Effector memory CD8-positive, alpha-beta T cell (primary cell): ENCODE measurements at places on chromosomes 13 and 19.

- no peak for DNase-seq
Observed at GRCh38 chr13:59890054-59890453, 273.7 kb downstream of the DIAPH3 start.

GRCh38 chr13:29428310-29429181 is 166.9 kb downstream of the SLC7A1 start:
- DNase-seq, result no peak

DNA sequence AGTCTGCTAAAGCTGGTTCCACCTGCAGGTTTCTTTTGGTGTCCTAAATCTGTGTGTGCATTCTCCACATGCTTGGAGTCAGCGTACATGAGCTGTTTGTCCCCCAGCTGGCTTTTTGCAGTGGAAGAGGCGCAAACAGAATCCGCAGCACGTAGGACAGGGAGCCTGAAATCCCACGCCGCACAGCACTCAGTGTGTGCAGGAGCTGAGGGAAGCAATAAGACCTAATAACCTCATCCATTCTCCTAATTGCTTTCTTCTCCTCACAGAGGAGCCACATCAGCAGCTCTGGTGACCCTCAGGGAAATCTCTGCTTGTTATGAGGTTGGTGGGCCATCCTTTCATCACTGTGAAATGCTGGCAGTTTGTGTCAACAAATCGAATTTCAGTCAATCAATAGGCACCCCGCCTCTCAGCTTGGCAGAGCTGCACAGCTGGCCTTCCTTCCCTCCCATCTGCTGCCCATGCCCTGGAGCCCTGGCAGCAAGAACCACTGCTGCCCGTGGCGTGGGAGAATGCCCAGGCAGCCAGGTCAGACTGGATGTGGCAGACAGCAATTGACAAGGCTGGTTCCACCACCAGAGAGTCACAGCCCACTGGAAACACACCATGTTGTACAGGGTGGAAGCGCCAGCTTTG is 136.7 kb downstream of the ZDHHC20 start:
- no peak for DNase-seq

- no peak for DNase-seq
Observed at GRCh38 chr19:54047616-54048015, 16.1 kb downstream of the VSTM1 start.

DNA sequence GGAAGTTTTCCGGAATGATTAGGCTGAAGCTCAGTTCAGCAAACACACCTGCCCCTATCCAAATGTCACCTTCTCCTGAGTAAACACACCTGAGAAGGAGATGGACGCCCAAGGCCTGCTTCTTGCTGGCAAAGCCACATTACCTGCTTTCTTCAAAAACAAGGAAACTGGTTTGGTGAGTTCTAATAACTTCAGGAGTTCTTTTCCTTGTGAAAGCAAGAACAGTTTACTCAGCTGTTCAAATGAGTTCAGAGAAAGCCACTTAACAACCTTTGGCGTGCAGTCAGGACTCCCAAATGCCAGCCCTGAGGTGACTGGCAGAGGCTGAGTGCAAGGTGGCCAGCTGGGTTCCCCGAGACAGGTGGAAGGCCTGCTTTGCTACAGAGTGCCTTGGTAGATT is 160.5 kb downstream of the STK24 start:
- no peak for DNase-seq

GRCh38 chr19:43464134-43464775 is 1.2 kb downstream of the LYPD3 start:
- no peak for DNase-seq

DNA sequence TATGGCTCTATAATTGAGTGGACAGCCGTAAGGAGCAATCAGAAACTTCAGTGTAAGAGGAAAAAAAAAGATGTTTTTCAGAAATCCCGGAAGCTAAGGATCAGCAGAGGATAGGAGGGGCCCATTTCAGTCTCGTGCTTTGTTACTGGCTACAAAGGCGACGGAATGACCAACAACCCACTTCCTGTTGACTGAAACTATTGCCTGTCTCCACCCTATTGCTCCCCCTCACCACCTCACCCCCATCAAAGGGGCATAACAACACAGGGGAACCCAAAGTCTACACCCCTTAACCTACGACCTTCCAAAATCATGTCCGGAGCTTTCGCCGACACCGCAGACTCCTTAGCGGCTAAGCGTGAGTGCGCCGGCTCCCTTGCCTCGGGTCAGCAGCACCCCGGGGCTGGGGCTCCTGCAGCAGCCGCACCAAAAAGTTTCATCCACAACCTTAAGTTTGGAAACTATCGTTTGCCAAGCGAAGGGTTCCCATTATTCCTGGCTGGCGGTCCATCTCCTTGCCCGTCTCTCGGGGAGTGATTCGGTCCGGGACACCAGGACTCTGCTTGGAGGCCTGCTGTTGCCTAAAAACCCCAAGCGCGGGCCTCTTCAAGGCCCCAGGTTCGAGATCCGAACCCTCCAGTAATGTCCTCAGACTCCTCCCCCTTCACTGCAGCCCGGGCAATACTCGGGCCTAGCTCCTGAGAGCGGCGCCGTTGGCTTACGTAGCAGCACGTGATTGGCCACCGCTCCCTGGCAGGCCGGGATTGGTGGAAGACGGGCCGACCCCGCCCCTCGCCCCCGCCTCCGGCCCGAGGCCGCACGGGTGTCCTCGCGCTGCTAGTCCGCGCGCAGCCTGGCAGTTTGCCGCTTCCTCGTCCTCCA is at the start of gene TPP2:
Gene TPP2 (plus strand): TSS at position 840 of the 882 bp plus-strand sequence. CDS start 53 bp downstream, outside the sequence.
- peak; percentile 96 for DNase-seq

- DNase-seq, result no peak
Observed at GRCh38 chr13:66659701-66660467, 570.3 kb downstream of the PCDH9 start.

GRCh38 chr13:62357887-62358645 is 942.4 kb upstream of the PCDH20 start:
- no peak for DNase-seq

- DNase-seq, result no peak
Observed at GRCh38 chr13:43939086-43939485, 59.4 kb downstream of the LACC1 start.

- no peak for DNase-seq
Observed at GRCh38 chr13:91031508-91031907, 316.0 kb upstream of the MIR17HG start.

DNA sequence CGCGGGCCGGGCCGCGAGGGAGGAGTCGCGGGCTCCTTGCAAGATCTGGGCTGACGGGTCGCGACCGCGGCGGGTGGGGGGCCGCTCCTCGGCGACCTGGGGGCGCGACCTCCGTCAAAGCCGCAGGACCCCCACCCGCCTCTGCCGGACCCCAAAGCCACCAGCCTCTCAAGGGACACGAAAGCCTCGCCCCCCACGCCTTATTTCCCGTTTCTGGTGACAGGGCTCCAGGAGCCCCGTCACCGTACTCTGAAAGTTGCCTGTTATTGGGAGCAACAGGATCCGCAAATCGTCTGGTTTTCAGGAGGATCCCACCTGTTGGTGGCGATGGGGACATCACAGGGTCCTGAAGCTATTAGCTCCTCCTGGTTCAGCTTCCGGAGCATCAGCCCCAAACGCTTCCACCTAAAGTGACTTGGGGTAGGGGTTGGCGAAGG is 530 bp downstream of the MAU2 start:
- no peak for DNase-seq

DNA sequence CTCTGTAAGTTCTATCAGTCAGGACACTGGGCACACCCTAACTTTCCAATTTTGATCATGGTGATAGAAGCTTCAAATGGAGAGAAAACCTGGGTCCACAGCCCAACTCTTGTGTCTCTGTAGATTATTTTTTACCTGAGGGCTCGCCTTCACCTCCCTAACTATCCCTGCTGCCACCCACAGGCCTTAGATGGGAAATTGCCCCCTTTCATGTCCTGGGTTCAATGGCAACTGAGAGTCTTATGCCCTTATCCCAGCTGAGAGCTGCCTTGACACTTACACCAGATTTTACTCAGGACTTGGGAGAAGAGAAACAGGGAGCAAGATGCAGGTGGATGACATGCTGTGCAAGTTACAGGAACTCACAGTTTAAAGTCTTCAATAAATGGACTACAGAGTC is 81.7 kb downstream of the RAP2A start:
- no peak for DNase-seq

DNA sequence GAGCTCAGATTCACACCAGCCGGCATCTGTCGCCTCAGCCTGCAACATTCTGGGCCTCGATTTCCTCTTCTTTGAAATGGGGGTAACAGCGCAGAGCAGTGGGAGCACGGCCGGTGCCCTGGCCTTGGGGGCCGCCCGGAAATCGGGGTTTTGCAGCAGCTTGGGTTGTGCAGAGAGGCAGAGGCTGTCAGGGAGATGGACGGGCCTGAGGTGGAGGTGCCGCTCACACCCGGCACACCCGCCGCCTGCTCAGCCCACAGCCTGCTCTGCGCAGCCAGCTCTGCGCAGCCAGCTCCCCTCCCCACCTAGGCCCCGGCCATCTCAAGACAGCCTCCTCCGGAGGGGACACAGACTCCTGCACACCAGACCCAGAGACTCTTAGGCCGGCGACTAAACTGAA is 10.6 kb downstream of the KLF2 start:
- peak; percentile 41 for DNase-seq

GRCh38 chr19:498511-498891 is 2.2 kb downstream of the MADCAM1 start:
- DNase-seq, result no peak

DNA sequence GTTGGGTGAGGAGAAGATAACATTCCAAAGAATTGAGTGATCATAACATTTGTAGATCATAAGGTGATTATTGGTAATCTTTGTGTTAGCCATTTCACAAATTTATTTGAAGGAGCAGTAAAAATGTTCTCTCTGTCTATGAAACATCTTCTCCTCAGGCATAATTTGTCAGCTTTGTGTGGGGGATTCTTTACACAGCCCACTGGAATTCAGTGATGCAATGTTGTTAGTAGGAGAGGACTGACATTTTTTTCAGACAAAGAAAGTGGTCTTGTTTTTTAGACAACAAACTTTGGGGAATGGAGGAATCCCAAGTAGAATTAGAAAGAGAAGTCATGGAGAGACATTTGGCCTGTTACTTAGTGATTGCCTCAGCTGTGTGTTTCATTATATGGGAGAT is 100.3 kb downstream of the ITGBL1 start:
- no peak for DNase-seq

DNA sequence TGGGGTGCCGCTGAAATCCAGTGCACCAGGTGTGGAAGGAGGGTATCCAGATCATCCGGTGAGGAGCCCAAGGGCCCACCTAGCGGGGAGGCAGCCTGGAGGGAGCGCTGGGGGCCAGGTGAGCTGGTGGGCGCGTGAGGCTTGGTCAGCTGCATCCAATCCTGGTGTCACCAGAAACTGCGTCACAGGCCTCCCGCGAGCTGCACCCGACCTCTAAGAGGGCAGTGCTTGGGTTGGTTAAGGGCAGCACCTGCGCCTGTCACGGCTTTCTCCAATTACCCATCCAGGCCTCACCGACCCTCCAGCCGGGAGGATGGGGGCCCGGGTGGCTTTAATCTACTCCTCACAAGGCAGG is 284 bp downstream of the RNF17 start:
- no peak for DNase-seq

DNA sequence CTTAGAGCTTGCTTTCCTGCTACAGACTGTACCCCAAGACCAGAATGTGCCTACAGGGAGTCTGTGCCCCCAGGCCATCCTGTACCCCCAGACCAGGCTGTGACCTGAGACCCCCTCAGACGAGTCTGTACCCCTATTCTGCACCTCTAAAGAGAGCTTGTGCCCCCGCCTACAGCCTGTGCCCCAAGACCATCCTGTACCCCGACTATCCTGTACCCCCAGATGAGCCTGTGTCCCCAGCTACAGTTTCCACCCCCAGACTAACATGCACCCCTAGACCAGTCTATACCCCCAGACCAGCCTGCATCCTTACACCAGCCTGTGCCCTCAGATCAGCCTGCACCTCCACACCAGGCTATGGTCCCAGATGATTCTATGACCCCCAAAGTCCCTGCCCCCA is 2.0 kb downstream of the CACNG6 start:
- DNase-seq, result no peak

DNA sequence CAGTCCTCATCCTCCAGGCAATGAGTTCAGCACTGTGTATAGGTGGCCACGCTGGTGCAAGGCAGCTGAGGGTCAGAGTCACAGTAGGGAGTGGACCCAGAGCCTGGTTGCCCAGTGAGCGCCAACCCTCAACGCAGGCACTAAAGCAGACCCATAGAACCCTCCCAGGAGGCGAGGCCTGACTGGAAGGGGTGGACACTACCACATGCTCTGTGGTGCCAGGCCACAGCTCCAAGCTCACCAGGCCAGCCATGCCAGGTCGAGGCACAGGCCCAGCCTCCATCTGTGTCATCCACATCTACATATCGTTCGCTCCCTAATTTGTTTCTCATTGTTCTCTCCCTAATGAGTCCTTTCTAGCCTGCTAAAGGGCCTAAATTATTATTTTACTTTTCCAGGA is 165.8 kb upstream of the GPR12 start:
- DNase-seq, result no peak

GRCh38 chr19:42201489-42202289 is 15.8 kb downstream of the DEDD2 start:
- DNase-seq, result peak; percentile 63

- DNase-seq, result no peak
Observed at GRCh38 chr13:27631156-27631555, 9.5 kb downstream of the POLR1D start.

- peak; percentile 69 for DNase-seq
Observed at GRCh38 chr19:46753420-46754155, 7.3 kb upstream of the STRN4 start.

- no peak for DNase-seq
Observed at GRCh38 chr13:43021926-43022670, 1.3 kb upstream of the DNAJC15 start.

DNA sequence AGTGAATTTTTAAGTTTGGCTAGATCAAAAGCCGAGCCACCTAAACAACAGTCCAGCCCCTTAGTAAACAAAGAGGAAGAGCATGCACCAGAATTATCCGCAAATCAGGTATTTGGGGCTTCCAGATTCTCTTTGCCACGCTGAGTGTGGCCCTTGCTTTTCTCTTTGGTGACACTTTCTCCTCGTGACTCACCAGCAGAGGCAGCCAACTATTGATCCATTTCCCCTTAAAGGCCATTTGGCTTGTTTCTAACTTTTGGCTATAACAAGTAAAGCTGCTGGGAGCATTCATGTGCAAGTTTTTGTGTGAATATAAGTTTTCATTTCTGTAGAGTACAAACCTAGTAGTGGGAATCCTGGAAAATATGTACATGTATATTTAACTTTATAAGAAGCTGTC is 17.6 kb upstream of the WDR88 start:
- no peak for DNase-seq

- DNase-seq, result no peak
Observed at GRCh38 chr19:2089727-2090053, 6.4 kb downstream of the MOB3A start.

- DNase-seq, result no peak
Observed at GRCh38 chr19:41328157-41328841, 18.3 kb downstream of the CCDC97 start.

DNA sequence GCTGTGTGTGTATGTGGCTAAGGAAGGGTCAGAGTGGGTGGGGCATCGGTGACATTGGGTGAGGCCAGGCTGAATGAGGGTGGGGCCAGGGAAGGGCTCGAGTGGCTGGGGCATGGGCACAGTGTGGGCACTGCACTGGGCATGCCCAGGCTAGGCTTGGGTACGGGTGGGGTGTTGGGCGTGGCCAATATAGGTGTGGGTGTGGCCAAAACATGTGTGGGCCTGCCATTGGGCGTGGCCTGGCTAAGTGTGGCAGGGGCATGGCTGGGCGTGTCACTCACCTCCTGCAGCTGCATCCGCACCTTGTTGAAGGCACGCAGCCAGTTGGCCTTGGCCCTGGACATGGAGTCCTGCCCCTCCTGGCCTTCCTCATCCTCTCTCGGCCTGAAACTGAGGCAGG is 33.2 kb downstream of the UNC13A start:
- DNase-seq, result no peak
